ENCODE measurements at places on chromosomes 11 and 22.

- DNase-seq = no peak
Measured at GRCh38 chr11:69902337-69902736, 83.1 kb upstream of the FGF3 start.

GRCh38 chr11:46701078-46701654, 335 bp downstream of the ZNF408 start:
- DNase-seq = no peak

- no peak for DNase-seq
Measured at GRCh38 chr22:41504397-41504796, 35.5 kb downstream of the ACO2 start.

GRCh38 chr22:31230871-31231621, 18.9 kb downstream of the LIMK2 start:
- DNase-seq = peak; percentile 57

DNA sequence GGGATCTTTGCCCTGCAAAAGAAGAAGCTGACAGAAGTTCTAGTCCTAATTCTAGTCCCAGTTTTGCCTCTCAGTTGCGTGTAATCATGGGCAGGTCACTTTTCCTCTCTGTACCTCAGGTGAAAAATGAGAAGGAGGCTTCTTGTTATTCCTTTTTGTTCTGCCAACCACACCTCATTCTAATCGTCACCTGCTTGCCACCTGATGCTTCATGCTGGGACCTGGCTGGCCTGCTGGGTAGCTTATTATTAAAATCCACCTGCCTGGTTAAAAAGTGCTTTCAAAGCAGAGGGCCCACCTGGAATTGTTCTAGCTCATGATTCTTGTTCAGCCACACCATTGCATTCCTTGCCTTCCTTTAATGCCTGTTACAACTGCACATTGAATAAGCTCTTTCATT, 8.4 kb upstream of the ALG8 start:
- DNase-seq = no peak
